K562 (cell line): ENCODE measurements at places on chromosomes 12 and 14. TPM values are rescaled to one million over a fixed set of nuclear protein-coding genes. Genes with fewer than 3 reads are reported as not detected.

- peak overlapping the region; percentile 99 for H3K27ac ChIP-seq
- peaks cover 83% of the 10 kb centered on the region for H3K4me1 ChIP-seq
- H3K27me3 ChIP-seq, result no peaks in the 10 kb centered on the region
- DNase-seq, result no peak
Observed at GRCh38 chr12:108691998-108692808, 39.1 kb downstream of the CORO1C start.

DNA sequence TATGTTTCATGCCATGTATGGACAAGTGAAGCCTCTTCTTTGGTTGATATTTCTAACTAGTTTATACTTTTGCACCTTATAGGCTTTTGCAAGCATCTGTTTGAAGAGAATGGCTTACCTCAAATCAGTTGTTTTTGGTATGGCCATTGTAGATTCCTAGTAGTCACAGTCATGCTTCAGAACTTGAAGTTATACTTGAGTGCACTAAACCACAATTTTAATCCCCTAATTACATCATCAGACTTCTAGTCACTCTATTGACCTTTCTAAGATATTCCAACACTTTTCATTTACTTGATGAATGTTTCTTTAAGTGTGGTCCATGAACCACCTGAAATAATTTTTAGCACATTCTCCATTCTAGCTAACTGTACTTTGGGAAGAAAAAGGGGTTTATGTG, 18.6 kb upstream of the KLRB1 start:
- DNase-seq, result no peak
- H3K4me3 ChIP-seq, result no peak overlapping the region
- no peaks in the 10 kb centered on the region for H3K27me3 ChIP-seq
- H3K27ac ChIP-seq, result no peak overlapping the region
- H3K4me1 ChIP-seq, result no peaks in the 10 kb centered on the region

- DNase-seq, result no peak
- no peaks in the 10 kb centered on the region for H3K27me3 ChIP-seq
- H3K27ac ChIP-seq, result peak overlapping the region; percentile 47; the same call in 1 of the 3 replicates
- peaks cover 21% of the 10 kb centered on the region for H3K4me1 ChIP-seq
- peak overlapping the region; percentile 32 for H3K4me3 ChIP-seq
Observed at GRCh38 chr12:122226366-122227125, 694 bp upstream of the DIABLO start.

Gene TMEM30B
- 0.04 TPM in 1 of 2 replicates, not detected in the other for total RNA-seq

DNA sequence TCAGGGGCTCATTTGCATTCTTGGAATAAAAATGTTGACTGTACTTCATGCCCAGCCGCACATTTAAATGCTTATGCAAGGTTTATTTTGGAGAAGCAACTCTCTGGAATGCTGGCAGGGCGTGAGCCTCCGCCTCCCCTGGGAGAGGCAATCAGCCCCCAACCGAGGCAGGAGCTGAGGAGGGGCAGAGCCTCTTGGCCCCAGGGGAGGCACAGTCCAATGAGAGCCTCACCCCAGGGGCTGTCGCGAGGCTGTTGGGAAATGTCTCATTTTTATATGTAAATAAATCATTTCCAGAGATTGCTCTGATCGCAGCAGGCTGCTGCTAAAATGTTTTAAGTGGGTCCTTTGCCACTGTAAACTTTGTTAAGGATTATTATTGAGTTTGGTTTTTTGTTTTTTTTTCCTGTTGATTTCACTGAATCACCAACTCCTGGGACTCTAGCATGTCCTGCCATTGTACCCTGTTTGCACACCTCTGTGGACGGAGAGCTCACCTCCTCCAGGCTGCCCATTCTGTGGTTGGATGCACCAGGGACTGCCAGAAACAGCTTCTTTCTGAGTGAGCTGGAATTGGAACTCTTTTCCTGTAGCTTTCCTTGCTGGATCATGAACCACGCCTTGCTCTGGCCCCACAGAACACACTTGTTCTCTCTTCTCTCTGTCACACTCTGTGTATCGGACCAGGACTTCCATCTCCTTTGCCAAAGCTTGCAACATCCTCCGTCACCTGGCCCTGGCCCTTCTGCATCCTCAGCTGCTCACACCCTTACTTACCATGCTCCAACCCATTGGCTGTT, 46.9 kb upstream of the FAM181A start:
- no peaks in the 10 kb centered on the region for H3K36me3 ChIP-seq
- H3K27me3 ChIP-seq, result no peaks in the 10 kb centered on the region
- H3K4me1 ChIP-seq, result no peaks in the 10 kb centered on the region
- H3K4me3 ChIP-seq, result no peak overlapping the region
- no peak for DNase-seq

DNA sequence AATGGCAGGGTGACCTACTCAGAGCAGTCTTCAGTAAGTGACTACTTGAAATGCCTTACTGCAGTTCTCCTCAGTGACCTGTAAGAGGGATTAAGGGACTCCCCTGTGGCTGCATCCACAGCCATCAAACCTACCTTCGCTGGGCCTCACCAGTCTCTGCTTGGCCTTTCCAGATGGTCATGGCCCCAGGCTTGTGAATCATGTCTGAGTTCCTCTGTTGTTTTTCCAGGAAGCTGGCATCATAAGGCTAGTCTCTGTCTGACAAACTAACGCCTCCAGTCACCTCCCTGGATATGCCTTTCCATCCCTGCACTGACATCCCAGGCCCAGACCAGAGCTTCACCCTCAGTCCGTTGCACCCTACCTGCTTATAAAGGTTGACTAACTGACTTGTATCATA, 14.0 kb downstream of the RNASE2 start:
- no peaks in the 10 kb centered on the region for H3K36me3 ChIP-seq
- H3K27ac ChIP-seq, result no peak overlapping the region
- H3K4me3 ChIP-seq, result no peak overlapping the region
- DNase-seq, result no peak

Gene EID3
- 1.1 and 1.9 TPM in 2 replicates for total RNA-seq

Gene IQSEC3
- total RNA-seq, result 0.07 and 0.11 TPM in 2 replicates

Gene PLXNC1
- 0.33 and 0.42 TPM in 2 replicates for total RNA-seq

DNA sequence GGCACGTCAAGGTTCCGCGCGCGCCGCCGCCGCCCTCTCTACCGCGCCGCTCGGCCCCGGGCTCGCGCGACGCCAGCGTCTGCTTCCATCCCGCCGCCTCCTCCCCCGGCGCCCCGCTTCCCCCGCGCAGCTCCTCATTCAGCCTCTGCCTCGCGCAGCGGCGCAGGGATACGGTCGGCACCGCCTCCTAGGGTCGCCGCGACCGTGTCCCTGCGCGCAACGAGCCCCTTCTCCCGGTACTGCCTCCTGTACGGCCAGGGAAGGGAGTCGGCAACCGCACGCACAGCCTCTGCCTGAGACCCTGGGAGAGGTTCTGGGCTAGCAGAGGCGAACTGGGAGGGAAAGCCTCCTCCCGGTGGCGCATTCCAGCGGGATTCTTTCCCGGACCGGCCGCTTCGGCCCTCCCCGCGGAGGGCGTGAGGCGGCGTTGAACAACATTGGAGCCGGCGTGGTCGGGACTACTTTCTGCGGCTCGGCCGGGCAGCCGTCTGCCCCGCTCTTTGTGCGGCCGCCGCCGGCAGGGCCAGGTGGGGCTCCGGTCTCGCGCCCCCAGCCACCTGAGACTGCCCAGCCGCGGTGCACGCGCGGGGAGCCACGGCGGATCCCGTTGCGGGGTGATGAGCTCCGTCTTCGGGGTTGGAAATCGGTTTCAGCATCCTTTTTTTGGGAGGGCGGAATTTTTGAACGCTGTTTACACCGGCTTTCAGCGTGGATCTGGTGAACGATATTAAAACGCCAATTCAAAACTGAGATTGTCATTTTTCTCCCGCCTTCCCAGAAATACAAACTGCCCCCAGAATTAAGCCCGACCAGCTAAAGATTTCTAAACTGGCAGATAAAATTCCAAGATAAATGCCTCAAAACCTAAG, at the start of gene LRP6:
LRP6 (minus strand) TSS at position 172 of the 869 bp plus-strand sequence. CDS start 309 bp downstream, outside the sequence.
- H3K4me3 ChIP-seq, result peak within 1 kb of the TSS; percentile 81
- no peaks in the 10 kb centered on the region for H3K27me3 ChIP-seq
- H3K4me1 ChIP-seq, result peaks cover 5% of the 10 kb centered on the region; the same call in 2 of the 3 replicates

- no peak overlapping the region for H3K4me3 ChIP-seq
- H3K36me3 ChIP-seq, result no peaks in the 10 kb centered on the region
Observed at GRCh38 chr14:22491683-22492621, 97.1 kb downstream of the DAD1 start.

DNA sequence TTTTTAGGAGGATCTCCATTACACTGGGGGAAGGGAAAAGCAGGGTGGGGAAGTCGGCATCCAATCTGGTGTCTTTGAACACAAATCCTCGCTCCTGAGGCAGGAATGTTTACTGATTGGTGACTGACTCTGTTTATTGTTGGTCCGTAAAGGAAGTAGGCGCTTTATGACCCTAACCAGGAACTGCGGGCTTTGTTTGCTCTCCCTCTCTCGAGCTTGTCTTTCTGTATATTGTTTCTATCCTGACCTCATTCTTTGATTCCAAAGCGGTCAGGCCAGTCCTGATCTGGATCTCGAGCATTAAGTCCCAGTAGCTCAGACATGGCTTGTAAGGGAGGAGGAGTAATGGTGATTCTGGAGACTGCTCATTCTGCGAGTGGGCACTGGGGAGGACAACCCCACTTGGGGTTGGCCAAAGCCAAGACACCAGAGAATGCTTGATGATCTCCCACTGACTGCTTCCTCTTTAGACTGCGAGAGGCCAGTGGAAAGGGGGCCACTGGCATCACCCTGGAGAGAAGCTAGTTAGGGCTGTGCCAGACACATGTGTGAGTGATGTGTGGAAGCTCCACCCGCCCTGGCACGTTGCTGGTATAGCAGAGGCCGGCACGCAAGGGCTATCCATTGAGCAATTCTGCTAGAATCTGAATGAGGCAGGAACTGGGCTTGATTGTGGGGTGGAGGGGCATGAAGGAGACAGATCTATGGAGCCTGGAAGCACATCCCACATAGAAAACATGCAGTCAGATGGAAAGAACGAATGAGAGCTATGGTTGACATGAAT, 194.6 kb downstream of the PAX9 start:
- no peaks in the 10 kb centered on the region for H3K27me3 ChIP-seq
- no peak overlapping the region for H3K27ac ChIP-seq
- no peaks in the 10 kb centered on the region for H3K36me3 ChIP-seq

GRCh38 chr12:45973526-45973925, 16.8 kb downstream of the SCAF11 start:
- peaks cover 49% of the 10 kb centered on the region for H3K36me3 ChIP-seq
- DNase-seq, result no peak
- peaks cover 5% of the 10 kb centered on the region for H3K4me1 ChIP-seq
- no peak overlapping the region for H3K4me3 ChIP-seq

GRCh38 chr14:58331111-58331510, 32.8 kb downstream of the ARID4A start:
- no peak overlapping the region for H3K4me3 ChIP-seq
- H3K4me1 ChIP-seq, result no peaks in the 10 kb centered on the region
- H3K36me3 ChIP-seq, result peaks cover 38% of the 10 kb centered on the region; the same call in 2 of the 3 replicates
- no peaks in the 10 kb centered on the region for H3K27me3 ChIP-seq

Gene FZD10
- total RNA-seq, result not detected in 2 replicates

Gene HOXC12
- total RNA-seq, result 0.11 and 0.27 TPM in 2 replicates

- peaks cover 7% of the 10 kb centered on the region; the same call in 1 of the 2 replicates for H3K4me1 ChIP-seq
- peak; percentile 75 for DNase-seq
- H3K36me3 ChIP-seq, result no peaks in the 10 kb centered on the region
- no peaks in the 10 kb centered on the region for H3K27me3 ChIP-seq
- no peak overlapping the region for H3K27ac ChIP-seq
Observed at GRCh38 chr14:99982537-99983250, 82.5 kb upstream of the EVL start.

- H3K27me3 ChIP-seq, result no peaks in the 10 kb centered on the region
- peak overlapping the region; percentile 61 for H3K4me3 ChIP-seq
- H3K27ac ChIP-seq, result peak overlapping the region; percentile 95
- DNase-seq, result peak; percentile 89
- no peaks in the 10 kb centered on the region; the same call in 2 of the 3 replicates for H3K36me3 ChIP-seq
- H3K4me1 ChIP-seq, result peaks cover 21% of the 10 kb centered on the region
Observed at GRCh38 chr12:50924439-50925341, 27.7 kb upstream of the HIGD1C start.

Gene PLEK2
- not detected in 2 replicates for total RNA-seq

Gene RFX4
- total RNA-seq, result not detected in 2 replicates

DNA sequence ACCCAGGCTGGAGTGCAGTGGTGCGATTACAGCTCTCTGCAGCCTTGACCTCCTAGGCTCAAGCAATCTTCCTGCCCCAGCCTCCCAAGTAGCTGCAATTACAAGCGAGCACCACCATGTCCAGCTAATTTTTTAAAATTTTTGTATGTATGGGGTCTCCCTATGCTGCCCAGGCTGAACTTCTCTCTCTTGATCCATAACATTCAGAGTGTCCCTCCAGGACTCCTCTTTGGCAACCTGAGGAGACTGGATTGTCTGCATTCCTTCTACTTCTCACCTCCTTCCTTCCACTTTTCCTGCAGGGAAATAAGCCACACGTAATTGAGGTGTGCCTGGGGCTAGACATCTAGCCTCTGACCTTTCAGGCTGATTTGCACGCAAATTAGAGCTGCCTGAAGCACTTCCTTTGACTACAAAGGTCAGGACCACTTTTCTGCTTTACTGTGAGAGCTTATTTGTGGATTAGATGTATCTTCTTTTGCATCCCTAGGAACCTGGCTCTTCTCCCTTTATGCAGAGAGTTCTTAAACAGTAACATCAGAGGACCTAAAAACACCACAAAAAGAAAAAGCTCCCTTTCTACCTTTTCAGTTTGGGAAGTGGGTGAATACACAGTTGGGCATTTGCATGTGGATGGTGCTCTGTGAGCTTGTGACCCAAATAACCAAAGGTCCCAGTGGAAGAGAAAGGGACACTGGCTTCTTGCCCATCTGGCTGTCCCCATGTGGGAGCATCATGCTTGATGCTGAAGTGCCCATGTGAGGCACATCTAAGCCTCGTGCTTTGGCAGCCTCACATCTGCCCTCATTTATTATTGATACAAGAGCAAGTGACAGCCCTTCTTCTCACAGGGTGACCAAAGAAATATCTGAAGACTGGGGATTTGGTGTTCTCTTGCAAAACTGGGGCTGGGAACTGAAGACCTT, 33.5 kb downstream of the PYGL start:
- no peak overlapping the region for H3K27ac ChIP-seq
- no peaks in the 10 kb centered on the region for H3K27me3 ChIP-seq
- H3K36me3 ChIP-seq, result peaks cover 8% of the 10 kb centered on the region; the same call in 1 of the 3 replicates
- DNase-seq, result no peak

Gene STAB2
- not detected in 2 replicates for total RNA-seq

Gene TGM1
- 0.63 and 2.4 TPM in 2 replicates for total RNA-seq

DNA sequence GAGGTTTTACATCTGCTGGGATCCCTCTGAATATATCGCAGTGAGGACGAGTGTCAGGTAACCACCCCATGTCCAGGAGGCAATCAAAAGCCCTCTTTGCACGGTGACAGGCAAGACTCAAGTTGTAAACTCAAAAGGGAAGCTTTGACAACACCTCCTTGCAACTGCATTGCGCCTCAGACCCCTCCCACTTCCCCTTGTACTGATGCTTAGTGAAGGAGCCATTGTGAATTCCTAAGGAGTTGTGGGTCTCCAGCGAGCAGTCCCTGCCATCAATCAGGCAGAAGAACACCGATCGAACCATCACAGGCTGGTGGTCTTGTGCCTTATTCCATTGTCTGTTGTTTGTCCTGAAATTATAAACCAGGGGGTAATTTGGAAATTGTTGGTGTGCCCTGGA, 112.6 kb downstream of the CCDC60 start:
- no peaks in the 10 kb centered on the region for H3K27me3 ChIP-seq
- no peaks in the 10 kb centered on the region for H3K36me3 ChIP-seq
- no peaks in the 10 kb centered on the region for H3K4me1 ChIP-seq
- H3K4me3 ChIP-seq, result no peak overlapping the region
- DNase-seq, result no peak
